ENCODE measurements at places on chromosomes 6 and 20. TPM values are rescaled to one million over a fixed set of nuclear protein-coding genes. Genes with fewer than 3 reads are reported as not detected.

DNA sequence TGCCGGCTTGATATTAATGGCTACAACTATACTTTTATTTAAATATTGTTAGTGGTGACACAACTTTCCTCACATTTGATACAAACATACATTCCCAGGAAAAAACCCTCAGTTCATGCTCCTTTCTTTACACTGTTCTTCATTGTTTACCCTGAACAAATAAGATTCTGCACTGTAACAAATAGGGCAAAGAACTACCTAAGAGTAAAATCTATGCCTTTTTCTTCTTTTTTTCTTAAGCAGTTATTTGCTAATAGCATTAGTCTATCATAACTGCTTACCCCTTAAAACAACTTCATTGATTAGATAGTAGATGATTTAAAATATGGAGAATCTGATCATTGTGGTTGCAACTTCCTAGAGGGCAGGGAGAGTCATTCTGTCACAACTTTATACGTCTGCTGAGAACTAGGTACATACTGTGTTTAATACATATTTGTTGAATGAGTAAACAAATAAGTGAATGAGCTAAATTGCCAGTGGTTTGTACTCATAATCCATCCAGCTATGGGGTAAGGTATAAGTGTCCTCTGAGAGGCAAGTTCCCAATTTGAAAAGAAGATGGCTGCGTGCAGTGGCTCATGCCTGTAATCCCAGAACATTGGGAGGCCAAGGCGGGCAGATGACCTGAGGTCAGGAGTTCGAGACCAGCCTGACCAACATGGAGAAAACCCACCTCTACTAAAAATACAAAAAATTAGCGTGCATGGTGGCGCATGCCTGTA lies 161.0 kb downstream of the CDK19 start:
- no peak for DNase-seq

DNA sequence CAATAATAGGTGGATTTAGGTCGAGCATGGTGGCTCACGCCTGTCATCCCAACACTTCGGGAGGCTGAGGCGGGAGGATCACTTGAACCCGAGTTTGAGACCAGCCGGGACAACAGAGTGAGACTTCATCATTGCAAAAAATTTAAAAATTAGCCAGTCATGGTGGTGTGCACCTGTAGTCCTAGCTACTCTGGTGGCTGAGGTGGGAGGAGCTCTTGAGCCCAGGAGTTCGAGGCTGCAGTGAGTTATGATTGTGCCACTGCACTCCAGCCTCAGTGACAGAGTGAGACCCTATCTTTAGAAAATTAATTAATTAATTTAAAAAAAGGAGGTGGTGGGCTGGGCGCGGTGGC lies 13.4 kb upstream of the C20orf203 start:
- DNase-seq = no peak

DNA sequence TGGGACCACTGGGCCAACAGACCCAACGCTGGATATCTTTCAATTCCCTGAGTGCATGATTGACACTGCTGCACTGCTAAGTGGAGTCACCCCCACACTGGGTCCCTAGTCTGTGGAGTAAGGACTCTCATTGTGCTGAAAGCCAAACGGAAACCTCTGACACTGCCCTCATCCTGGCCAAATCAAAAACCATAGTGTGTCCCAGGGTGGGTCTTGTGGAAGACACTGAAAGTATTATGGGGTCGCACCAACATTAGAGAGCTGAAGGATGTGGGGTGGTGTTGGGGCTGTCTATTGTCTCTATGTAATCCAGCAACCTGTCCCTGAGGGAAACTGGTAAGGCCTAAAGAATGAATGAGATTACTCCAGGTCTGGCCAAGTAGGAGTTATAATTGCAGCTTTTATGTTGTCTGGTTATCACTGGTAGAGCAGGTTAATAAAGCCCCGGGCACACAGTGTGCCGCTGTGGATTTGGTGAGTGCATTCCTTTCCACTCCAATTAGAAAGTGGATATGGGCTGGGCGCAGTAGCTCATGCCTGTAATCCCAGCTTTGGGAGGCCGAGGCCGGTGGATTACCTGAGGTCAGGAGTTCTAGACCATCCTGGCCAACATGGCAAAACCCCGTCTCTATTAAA lies 57.9 kb downstream of the HLA-A start:
- no peak for DNase-seq

Gene ABHD16B
- not detected for total RNA-seq

GRCh38 chr6:484086-484745 lies 92.7 kb downstream of the IRF4 start:
- no peak for DNase-seq

GRCh38 chr6:11450037-11450436 lies 87.5 kb upstream of the TMEM170B start:
- no peak for DNase-seq

GRCh38 chr6:157592541-157592940 lies 211.6 kb downstream of the ZDHHC14 start:
- peak; percentile 51 for DNase-seq

DNA sequence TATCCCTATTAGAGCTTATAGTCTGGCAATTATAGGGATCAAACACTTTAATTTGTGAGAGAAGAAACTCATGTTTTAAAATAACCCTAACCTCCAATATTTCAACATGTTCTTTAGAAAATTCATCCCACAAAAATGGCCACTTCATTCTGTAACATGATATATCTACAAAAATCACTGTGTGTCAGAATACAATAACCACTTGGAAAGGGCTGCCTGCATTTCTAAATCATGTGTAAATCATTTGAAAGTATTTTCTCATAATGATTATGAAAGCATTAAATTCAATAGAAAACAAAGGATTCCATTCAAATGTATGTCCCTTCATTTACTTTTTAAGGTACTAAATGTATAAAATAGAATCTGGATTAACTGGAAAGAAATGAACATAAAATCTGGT lies 101.4 kb upstream of the NHSL1 start:
- DNase-seq = no peak

Gene ID4
- total RNA-seq = 4.7 TPM

- DNase-seq = no peak
Observed at GRCh38 chr6:110524305-110524704, 47.9 kb upstream of the SLC22A16 start.

DNA sequence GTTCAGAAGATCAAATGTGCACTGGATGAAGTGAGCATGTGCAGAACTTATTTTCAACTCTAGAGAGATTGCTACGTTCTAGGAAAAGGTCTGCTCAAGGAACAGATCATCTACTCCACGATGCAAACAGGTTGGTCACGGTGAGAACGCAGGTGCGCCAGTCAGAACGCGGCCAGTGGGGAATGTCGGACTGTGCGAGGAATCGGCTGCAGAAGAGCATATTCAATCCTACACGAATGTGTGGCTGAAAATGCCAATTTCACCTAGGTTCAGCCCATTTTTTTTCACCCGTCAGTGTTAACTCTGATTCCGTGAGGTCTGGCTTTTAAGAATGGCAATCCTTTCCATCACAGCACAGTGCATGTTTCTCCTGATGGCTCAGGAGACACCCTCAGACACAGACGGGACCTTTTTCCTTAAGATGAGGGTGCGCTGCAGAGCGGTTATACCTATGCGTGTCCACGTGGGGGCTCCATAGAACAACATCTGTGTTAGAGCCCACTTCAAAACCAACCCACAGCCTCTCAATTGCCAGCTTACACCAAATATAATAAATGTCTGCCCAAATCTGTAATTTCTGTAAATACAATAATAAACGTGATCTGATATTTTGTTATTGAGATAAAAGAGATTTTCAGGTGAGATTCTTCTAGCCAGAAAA lies 250.4 kb downstream of the FOXA2 start:
- no peak for DNase-seq

DNA sequence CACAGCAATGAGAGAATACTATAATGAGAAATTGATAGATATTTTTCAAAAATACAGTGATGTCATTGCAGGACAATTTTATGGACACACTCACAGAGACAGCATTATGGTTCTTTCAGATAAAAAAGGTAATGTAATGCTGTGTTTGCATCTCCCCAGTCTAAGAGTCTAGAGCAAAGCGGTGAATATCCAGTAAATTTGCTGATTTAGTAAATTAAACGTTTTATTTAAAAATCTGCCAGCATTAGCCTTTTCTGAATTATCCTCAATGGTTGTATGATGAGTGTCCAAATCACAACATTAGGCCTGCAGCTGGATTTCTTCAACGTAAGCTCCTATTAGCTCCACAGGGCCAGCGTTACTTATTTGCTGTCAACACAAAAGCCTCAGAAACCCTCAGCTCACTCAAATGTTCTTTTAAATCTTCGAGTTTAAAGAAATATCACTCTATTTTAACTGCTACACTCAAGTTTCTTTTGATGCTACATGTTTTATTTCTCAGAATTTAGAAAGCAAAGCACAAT lies 16.0 kb downstream of the SMPDL3A start:
- no peak for DNase-seq

Gene TCP11
- total RNA-seq = not detected

DNA sequence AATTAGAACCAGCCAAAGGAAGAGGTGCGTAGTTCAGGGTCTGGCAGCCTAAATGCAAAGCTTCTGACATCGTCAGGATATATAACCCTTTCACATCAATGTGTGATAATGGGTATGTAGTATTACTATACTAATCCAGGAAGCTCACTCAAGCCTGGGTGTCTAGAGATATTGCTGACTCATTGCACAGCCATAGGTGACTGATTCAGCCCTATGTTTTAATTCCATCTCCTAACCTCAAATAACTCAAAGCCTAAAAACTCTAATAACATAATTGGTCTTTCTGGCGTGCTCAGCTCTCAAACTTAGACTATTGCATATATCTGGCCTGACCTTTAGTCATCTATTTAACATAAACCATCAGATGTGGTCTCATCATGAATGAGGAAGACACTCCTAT lies 658.4 kb downstream of the TBC1D32 start:
- no peak for DNase-seq

Gene DEFB132
- not detected for total RNA-seq

DNA sequence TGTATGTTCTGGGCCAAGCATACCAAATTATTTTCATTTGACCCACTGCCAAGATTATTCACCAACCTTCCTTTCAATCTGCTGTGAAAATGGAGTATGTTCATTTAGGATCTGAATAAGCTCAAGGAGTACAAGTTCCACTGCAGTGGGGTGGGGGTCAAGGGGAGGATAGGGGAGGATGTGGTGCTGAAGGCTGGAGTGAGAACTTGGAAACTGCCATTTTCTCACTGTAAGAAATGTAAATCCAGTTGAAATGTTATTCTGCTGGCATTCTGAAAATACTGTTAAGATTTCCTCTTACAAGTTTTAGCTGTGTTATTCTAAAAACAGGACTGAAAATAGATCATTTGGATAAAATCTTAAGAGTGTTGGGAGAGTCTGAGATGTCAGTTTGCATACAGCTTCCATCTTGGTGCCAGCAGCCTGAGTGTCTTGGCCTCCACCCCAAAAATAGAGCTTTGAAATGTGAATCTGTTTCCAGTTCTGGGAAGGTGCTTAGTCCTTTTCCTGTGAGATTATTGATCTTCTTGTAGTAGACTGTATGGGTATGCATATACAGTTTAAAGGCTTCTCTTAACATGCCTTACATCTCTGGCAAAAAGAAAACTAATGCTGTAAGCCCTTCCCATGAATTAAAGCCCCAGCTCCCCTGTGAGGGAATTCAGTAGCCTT lies 84.3 kb downstream of the CTNNBL1 start:
- DNase-seq = no peak

DNA sequence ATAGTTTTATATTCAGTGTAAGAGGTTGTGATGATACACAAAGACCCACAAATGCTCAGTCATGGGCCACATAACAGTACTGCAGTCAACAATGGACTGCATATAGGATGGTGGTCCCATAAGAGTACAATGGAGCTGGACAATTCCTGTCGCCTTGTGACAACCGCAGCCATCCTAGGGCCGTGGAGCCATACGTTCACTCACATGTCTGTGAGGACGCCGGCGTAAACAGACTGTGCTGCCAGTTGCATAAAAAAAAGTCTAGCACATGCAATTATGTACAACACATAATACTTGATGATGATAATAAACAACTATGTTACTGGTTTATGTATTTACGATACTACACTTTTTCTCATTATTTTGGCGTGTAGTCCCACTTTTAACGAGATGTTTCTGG lies 30.9 kb downstream of the BFSP1 start:
- DNase-seq = no peak

Gene MAN1A1
- total RNA-seq = 74.2 TPM

GRCh38 chr6:148868314-148868713 lies 121.5 kb downstream of the UST start:
- DNase-seq = no peak

DNA sequence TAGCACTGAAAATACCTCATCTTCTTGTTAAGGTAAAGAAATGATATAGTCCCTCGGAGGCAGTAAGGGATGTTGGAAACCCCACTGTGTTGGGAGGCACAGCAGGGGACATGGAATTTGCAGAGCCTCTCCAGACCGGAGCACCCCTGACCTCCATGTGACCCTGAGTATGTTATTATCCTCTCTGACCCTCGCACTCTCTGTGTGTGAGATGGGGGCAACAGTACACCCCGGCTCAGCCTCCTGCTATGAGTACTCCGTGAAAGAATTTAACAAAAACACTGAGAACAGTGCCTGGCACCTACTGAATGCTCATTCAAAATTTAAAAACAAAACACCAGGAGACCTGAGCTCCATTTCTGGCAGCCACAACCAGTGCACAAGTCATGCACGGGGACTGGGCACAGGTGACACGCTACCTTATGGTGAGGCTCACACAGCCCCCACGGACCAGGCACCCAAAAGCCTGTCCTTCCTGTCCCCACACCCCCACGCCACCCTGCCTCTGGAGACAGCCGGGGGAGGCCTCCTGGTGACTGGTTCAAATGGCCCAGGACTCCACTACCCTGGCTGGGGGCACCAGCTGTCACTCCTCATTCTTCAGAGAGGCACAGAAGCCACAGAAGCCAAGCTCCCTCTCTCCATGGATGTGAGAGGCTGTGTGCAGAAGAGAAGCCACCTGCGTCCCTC lies 6.1 kb downstream of the NINL start:
- no peak for DNase-seq

- no peak for DNase-seq
Observed at GRCh38 chr20:51341581-51341980, 200.9 kb downstream of the NFATC2 start.

All from mucosa of descending colon (tissue), 3 donors.